ENCODE measurements at places on chromosomes 3 and 15.

- DNase-seq = no peak
Measured at GRCh38 chr15:44087578-44088465, 107.2 kb downstream of the FRMD5 start.

GRCh38 chr3:28476764-28477163, 128.1 kb upstream of the AZI2 start:
- no peak for DNase-seq

GRCh38 chr3:175493301-175493700, 634.2 kb downstream of the NAALADL2 start:
- DNase-seq = no peak

- DNase-seq = no peak
Measured at GRCh38 chr3:15527031-15527459, 5.5 kb upstream of the COLQ start.

GRCh38 chr3:79973482-79973881, 205.7 kb upstream of the ROBO1 start:
- DNase-seq = no peak

- no peak for DNase-seq
Measured at GRCh38 chr15:43095708-43096347, 10.0 kb downstream of the UBR1 start.

DNA sequence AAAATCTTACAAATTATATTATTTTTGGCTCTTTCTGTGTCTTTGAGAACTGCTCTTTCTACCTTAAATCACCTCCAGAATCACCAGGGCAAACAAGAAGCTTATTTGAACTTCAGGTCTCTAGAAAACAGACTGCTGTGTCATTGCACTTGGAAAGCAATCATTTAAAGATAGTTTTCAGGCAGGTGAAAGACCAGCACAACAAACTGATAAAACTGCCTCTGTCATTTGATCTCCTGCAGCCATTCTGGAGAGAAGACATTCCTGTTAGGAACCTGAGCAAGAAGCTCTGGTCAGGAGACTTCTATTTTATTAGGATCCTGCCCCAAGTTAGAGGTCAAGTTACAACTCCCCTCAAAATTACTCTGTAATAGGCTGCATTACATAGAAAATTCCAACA, 50.7 kb upstream of the AP4E1 start:
- DNase-seq = no peak

DNA sequence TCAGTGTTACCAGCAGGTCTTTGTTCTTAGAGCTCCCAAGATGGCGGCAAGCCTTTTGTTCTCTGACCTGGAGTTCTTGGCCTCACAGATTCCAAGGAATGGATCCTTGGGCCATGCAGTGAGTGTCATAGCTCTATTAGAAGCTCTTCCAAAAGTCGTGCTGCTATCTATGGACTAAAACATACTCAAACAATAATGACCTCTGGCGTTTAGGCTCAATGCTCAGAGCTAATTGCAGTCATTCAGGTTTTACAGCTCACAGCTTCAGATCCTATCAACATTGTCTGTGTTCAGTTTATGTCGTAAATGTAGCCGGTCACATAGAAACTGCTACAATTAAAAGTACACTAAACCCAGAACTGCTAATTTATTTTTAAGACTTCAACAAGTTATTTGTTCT, 22.2 kb downstream of the CCRL2 start:
- no peak for DNase-seq

- no peak for DNase-seq
Measured at GRCh38 chr3:15578289-15578867, 23.0 kb downstream of the HACL1 start.

DNA sequence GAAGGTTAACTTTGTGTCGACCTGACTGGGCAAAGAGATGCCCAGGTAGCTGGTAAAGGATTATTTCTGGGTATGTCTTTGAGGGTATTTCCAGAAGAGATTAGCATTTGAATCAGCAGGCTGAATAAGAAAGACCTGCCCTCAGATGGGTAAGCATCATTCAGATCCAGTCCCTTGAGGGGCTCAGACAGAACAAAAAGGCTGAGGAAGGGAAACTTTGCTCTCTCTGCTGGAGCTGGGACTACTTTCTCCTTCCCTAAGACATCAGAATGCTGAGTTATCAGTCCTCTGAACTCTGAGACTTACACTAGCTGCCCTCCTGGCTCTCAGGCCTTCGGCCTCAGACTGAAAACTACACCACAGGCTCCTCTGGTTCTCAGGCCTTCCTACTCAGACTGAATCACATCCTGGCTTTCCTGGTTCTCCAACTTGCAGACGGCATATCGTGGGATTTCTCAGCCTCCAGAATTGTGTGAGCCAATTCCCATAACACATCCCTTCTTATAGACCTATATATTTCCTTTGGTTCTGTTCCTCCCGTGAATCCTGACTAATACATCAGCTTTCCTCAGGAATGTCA, 982.9 kb downstream of the TUSC7 start:
- no peak for DNase-seq

- no peak for DNase-seq
Measured at GRCh38 chr15:70182858-70183695, 85.4 kb upstream of the TLE3 start.

GRCh38 chr3:55128225-55128823, 200.5 kb upstream of the LRTM1 start:
- no peak for DNase-seq

- DNase-seq = no peak
Measured at GRCh38 chr3:115160295-115160694, 13.2 kb upstream of the ZBTB20 start.

GRCh38 chr3:38446085-38446686, 7.5 kb upstream of the ACVR2B start:
- DNase-seq = no peak

GRCh38 chr15:96297783-96298182, 32.7 kb upstream of the NR2F2 start:
- no peak for DNase-seq

GRCh38 chr3:126019683-126020082, 50.7 kb downstream of the ROPN1B start:
- no peak for DNase-seq

DNA sequence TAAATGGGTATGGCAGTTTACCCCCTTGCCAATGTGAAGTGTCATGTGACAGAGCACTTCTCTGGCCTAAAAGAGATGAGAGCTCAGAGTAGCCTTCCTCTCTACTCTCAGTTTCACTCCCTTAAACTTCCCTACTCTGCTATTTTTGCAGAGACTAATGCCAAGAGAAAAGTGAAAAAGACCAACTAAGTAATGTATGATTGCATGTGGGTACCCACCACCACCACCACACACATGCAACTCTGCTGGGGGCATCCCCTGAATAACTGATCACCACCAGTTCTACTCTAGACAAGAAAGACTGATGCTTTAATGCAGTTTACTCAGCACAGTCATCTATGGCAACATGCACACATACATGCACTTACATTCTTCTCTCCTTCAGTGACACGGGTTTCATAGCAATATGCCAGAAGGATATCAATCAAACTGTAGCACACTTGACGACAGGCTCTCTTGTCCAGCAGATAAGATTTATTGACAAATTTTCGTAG, 31.3 kb downstream of the SHQ1 start:
- DNase-seq = peak; percentile 8

GRCh38 chr3:129226374-129226773, 23.0 kb upstream of the COPG1 start:
- no peak for DNase-seq

GRCh38 chr3:71042759-71043158, 540.8 kb downstream of the FOXP1 start:
- DNase-seq = no peak

DNA sequence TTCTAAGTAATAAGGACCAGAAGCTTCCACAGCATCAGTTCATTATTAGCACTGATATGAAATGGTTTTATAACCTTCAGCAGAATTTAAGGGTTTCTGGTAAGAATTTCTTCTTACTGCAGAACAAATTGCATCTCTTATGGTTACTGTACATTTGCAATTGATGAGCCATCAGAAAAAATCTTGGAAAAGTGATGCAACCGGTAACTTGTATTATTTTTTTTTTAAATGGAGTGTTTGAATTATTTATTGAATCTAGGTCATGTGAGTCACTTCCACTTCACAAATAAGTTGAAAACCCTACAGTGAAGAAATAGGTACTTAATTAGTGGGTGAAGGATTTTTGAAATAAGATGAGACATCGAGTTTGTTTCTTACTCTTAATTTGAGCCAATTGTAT, 786.0 kb downstream of the TUSC7 start:
- DNase-seq = no peak

GRCh38 chr3:109269577-109270275, 46.6 kb downstream of the DPPA2 start:
- no peak for DNase-seq

DNA sequence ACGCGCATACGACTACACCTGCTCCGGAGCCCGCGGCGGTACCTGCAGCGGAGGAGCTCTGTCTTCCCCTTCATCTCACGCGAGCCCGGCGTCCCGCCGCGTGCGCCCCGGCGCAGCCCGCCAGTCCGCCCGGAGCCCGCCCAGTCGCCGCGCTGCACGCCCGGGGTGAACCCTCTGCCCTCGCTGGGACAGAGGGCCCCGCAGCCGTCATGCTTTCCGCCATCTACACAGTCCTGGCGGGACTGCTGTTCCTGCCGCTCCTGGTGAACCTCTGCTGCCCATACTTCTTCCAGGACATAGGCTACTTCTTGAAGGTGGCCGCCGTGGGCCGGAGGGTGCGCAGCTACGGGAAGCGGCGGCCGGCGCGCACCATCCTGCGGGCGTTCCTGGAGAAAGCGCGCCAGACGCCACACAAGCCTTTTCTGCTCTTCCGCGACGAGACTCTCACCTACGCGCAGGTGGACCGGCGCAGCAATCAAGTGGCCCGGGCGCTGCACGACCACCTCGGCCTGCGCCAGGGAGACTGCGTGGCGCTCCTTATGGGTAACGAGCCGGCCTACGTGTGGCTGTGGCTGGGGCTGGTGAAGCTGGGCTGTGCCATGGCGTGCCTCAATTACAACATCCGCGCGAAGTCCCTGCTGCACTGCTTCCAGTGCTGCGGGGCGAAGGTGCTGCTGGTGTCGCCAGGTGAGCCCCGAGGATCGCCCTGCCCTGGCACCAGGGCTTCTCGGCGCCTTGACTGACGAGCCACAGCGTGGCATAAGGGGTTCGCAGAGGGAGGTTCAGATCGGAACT, 420 bp downstream of the SLC27A2 start:
- DNase-seq = peak; percentile 48

- DNase-seq = no peak
Measured at GRCh38 chr3:110736332-110736731, 335.3 kb upstream of the NECTIN3 start.

GRCh38 chr15:39860871-39861270, 59.2 kb downstream of the GPR176 start:
- no peak for DNase-seq

DNA sequence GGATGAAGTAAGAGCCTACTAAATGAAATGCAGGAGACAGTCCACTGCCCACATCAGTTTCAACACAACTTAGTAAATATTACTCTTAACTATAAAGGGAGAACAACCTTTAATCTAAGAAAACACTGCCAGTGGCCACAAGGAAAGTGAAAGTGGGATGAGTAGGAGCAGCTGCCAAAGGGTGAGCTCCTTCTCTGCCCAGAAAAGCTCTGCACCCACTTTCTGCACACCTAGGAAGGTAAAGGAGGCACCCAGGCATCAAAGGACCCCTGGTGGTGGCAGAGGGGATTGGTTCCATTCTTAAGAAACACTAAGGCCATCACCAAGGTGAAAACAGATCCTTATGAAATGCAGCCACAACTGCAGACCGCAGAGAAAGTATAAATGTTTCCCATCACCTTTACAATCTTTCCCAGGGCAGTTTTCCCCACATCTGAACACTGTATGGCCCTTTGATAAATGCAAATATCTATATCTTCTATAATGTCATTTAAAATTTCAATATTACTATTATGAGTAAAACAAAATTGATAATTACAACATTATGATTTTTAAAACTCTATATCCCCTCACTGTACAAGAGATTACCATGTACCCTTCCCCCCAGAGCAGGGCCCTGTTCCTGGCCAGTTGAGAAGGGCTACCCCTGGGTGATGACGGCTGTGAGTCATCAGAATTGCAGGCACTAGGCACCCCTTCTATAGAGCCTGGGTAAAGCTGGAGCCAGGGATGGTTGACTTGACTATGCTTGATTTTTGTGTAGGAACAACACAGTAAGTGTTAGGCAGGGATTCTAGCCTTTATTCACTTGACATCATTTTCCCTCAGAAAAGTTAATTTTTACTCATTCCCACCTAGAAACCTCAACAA, 92.0 kb downstream of the SNRK start:
- peak; percentile 70 for DNase-seq

- no peak for DNase-seq
Measured at GRCh38 chr3:150324788-150325187, 83.3 kb upstream of the TSC22D2 start.

GRCh38 chr3:94285872-94286271, 223.0 kb downstream of the NSUN3 start:
- DNase-seq = no peak

GRCh38 chr3:10471054-10471688, 34.2 kb downstream of the ATP2B2 start:
- no peak for DNase-seq

DNA sequence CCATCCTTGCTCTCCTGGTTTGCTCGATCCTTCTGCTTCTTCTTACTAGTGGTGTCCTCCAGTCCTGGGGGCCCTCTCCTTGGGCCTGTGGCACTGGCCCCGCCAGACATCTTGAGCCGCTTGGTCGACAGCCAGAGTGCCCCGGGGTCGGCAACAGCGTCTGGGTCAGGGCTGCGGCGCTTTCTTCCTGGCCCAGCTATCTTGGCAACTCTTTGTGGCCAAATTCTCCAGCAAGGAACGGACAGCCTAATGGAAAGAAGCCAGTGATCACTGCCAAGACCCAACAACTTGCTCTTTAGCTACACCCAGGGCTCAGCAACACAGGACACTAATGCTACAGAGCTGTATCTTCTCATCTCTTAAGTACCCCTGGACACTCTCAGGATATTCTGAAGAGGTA, 1.6 kb downstream of the USP19 start:
- DNase-seq = no peak

- peak; percentile 8 for DNase-seq
Measured at GRCh38 chr3:104564045-104564643, 802.6 kb upstream of the ALCAM start.

- DNase-seq = no peak
Measured at GRCh38 chr3:184430940-184431339, 51.1 kb downstream of the CHRD start.

- DNase-seq = no peak
Measured at GRCh38 chr3:184604039-184604601, 42.5 kb downstream of the EPHB3 start.

- no peak for DNase-seq
Measured at GRCh38 chr3:141275032-141275422, 43.4 kb downstream of the PXYLP1 start.

- no peak for DNase-seq
Measured at GRCh38 chr3:174199696-174200095, 659.4 kb upstream of the NAALADL2 start.

Measured in germinal center (tissue), 1 donor.